ENCODE measurements at places on chromosomes 16 and 17.

DNA sequence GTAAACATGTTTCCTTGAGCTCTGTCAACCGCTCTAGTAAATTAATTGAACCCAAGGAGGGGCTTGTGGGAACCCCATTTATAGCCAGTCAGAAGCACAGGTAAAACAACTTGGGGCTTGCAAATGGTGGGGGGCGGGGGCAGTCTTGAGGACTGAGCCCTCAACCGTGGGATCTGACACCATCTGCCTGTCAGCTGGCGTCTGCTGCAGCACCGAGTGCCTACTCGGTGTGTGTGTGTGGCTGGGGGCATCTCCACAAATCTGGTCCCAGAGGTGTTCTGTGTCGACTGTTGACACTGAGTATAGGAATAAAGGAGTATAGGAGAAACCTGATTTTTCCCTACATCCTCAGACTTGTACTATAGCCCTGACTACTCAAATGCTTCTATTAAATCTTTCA lies 20.6 kb downstream of the CREBBP start:
- DNase-seq, result no peak

- no peak for DNase-seq
These were observed 85.5 kb upstream of the TMEM132E start for GRCh38 chr17:34493917-34494316.

DNA sequence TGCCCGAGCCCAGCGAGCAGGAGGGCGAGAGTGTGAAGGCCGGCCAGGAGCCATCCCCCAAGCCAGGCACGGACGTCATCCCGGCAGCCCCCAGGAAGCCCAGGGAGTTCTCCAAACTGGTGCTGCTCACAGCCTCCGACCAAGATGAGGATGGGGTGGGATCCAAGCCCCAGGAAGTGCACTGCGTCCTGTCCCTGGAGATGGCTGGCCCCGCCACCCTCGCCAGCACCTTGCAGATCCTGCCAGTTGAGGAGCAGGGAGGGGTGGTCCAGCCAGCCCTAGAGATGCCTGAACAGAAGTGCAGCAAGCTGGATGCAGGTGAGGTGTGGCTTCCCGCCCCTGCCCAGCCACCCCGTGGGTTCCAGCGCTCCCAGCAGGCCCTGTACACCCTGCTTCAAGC lies 18.0 kb downstream of the FLYWCH1 start:
- no peak for DNase-seq

DNA sequence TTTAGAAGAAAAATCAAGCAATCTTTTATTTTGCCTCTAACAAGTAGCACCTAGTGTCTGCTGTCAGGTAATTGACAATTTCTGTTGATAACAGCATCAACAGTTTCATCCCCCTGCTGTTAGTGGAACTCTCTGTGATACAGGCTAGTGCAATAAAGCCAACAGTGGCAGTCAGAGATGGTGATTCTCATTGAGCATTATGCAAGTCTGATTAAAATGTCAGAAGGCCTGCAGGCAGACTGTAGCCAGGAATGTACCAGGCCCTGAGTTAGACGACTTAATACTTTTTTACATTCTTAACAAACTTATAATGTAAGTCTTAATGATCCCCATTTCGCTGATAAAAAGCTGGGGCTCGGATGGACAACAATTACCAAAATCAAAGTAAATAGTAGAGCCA lies 14.6 kb downstream of the CYLD start:
- no peak for DNase-seq

GRCh38 chr17:71217769-71218168 lies 903.1 kb upstream of the SOX9 start:
- DNase-seq, result no peak

- DNase-seq, result no peak
These were observed 5.4 kb downstream of the SLC47A1 start for GRCh38 chr17:19539040-19539399.

DNA sequence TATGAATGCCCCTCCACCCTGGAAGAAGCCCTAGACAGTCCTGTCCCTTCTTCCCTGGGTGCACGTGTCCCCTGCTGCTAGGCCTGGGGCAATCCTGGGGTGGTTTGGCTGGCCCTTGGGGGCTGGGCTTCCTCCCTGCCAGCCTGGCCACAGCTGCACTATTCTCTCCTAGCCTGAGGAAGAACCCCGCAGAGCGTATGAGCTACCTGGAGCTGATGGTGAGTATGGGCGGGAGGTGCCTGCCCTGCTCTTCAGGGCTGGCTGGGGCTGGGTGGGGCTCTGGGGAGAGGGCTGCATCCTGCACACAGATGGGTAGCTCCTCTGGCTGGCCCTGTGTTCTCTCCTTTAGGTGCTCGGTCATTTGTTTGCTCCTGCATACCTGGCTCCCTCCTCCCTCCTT lies 28.8 kb downstream of the MAP2K3 start:
- no peak for DNase-seq

DNA sequence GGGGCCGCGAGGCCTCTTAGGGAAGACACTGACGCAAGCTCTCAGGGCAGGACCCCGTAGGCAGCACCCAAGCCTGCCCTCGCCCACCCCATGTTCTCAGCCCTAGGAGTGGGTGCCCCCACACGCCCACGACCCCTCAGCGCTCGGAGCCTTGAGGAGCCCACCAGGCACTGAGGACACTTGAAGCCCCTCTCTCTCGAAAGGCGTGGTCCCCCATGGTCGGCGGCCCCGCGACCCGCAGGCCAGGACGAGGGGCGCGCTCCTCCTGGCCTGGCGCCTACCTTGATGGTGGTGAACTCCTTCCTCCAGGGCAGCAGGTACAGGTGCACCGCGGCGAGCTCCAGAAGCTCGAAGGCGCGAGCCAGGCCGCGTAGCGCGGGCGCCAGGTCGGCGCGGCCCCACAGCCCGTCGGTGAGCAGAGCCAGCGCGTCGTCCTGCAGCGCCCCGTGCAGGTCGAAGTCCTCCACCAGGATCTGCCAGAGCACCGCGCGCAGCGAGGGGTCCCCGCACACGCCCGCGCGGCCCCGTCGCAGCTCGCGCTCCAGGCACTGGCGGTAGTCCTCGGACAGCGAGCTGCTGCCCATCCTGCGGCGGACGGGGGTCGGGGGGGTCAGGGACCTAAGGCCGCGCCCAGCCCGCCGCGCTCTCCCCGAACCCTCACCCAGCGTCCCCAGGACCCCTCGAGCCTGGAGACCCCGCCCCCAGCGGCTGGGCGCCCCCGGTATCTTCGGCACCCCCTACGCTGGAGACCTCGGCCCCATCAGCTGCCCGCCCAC lies 668 bp downstream of the SPATA2L start:
- peak; percentile 48 for DNase-seq

- DNase-seq, result no peak
These were observed 6.0 kb downstream of the HSDL1 start for GRCh38 chr16:84138824-84139627.

GRCh38 chr16:73976644-73977043 lies 320.0 kb upstream of the PSMD7 start:
- no peak for DNase-seq

- no peak for DNase-seq
These were observed 58.5 kb downstream of the CACNG5 start for GRCh38 chr17:66893382-66893781.

DNA sequence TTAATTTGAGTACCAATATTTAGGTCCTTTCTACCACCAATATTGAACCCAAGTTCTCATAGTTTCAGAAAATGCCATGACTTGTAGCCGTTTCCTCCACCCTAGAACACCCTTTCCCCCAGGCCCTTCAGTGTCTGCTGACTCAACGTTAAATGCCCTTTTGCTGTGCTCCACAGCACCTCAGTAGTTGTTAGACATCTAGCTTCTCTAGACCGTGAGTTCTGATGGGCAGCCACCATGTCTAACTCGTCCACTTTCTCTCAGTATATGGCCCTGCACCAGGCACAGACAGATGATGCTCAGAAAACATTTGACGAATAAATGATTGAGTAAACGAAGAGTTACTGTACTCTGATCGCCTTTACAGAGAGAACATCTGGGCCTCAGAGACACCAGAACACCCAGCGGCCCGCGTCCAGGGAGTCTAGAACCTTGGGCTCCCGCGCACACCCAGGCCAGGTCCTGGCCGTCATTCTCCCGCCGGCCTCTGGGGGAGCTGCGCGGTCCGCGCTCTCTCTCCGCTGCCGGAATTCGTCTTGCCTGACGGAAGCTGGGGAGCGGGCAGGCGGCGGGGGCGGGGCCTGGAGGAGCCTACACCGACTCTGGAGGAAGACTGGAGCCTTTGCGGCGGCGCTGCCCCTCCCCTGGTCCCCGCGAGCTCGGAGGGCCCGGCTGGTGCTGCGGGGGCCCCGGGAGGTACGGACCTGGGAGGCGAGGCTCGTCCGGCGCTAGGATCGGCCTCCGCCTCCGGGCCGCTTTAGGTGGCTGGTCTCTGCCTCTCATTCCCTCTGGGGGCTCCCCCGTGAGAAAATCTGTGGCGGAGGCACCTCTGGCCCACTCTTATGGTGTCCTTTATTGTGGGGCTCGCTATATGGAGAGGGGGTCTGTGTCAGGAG lies at the start of gene NKIRAS2:
NKIRAS2 (plus strand) TSS at position 582 of the 896 bp plus-strand sequence. CDS start 1,488 bp downstream, outside the sequence.
- peak; percentile 91 for DNase-seq

DNA sequence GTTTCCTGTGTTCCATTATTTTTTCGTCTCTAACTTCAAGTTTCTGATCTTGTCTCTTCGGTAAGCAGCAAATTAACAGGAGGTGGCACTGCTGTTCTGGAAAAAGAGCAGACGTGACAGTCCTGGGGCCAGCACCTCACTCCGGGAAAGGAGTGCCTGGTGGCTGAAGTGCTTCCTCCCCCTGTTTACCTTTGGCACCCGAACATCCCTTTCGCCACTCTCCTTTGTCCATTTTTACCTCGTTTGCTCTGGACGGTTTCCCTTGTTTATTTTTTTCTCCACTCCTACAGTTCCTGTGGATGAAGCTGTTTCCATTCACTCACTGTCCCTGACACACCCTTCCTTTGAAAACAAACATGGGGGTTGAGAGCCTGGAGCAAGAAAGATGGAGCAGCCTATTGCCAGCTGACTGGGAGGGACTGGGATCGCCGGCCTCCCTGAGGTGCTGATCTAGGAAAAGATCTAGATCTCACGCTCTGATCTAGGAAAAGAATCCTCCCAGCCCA lies 12.6 kb downstream of the SAP30BP start:
- DNase-seq, result no peak

GRCh38 chr17:28961391-28961790 lies 10.1 kb upstream of the PHF12 start:
- no peak for DNase-seq

DNA sequence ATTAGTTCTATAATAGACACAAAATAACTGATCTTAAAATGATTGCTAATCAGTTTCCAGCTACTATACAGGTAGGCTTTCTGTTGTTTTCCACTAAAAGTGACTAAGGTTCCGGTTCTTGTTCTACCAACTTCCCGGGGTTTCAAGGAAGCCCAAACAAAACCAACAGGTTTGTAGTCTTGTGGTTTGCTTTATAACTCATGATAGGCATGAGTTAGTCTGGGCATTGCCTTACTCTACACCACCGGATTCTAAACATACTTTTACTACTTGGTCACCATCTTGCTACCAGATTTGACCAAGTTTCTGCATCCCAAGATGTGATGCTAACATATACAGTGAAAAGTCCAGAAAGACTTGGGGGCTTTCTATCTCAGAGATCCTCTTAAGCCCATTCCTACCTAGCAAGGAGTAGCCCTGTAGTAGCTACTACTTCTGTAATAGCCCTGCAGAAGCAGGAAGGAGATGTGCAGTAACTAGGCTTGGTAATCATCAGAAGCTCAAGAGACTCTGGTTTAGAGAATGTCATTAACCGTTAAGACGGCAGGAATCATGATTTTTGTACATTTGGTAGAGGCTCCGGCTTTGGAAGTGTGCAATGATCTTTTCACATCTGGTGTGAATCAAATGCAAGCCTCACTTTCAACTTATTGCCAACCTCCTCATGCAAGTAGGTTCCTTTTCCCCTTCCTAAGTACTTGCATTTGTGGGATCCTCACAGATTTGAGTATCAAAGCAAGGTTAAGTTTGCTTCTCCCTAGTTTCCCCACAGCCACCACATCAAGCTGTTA lies 1.6 kb downstream of the FAM117A start:
- no peak for DNase-seq

- no peak for DNase-seq
These were observed 3.0 kb downstream of the RHBDF2 start for GRCh38 chr17:76497979-76498875.

- no peak for DNase-seq
These were observed 775 bp upstream of the TERB1 start for GRCh38 chr16:66802159-66802558.

DNA sequence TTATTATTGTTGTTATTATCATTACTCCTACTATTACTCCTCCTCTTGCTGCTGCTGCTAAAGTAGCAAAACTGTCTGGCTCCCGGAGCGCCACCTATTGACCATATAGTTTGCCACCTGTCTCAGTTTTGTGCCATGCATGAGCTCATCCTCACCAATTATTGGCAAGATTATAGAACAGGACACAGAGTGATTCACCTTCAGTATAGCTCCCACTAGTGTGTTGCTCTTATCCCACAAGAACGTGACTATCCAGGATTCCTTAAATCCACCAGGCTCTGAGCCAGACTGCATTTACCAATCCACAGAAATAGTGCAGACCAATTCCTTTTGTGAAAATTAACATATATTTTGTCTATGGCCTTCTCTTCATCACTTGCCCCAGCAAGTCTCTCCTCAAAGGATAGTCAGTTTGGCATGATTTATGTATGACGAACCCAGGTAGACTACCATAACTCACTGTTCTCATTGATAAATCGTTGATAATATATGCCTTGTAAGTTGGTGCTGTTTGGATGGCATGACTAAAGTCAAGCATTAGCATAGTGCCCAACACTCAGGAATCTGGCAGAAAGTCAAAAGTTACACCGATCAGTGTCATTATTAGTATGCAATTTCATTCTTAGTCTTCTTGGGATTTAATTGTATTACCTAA lies 405.5 kb upstream of the HSBP1 start:
- no peak for DNase-seq

DNA sequence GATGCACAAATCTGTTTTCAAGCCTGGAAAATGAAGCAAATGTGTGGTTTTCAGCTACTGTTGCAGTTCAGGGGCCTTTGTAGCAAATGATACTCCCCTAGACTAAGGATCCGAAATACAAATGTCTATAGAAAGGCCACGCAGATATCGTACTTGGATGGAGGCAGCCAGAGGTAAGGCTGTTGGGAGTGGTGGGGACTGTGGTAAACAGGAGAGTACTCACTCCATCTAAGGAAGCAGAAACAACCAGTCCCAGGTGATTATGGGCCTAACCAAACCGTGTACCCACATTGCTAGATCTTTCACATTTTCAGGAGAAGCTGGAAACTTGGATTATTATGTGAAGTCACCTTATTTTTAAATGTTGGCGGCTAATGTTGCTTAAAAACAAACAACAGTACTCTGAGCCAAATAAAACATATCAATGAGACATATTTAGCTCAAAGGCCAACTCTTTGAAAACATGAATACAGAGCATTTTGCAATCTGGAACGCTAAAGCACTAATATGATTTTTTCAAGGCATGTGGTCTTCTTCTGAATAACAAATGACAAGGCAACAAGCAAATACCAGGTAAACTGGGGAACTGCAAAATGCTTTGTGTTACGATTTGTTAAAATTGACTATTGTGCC lies 110.1 kb downstream of the YPEL2 start:
- DNase-seq, result no peak

DNA sequence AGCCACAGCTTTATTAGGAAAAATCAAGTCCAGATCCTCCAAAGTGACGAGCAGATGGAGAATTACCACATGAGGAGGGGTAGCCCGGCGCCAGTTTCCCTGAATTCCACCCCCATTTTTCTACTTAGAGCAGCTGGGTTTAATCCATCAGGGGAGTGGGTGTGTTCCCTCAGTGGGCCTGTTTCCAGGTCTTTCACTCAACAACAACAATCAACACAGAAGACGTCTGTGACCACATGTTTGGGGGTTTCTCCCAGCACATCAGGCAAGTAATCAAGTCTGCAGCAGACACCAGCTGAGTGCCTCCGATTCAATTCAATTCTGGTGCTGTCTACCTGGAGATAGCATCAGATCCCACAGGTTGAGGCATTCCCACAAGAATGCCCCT lies 6.8 kb downstream of the SLC6A2 start:
- no peak for DNase-seq

GRCh38 chr16:17313085-17313611 lies 157.6 kb downstream of the XYLT1 start:
- no peak for DNase-seq
